ENCODE measurements at places on chromosomes 13 and 19.

DNA sequence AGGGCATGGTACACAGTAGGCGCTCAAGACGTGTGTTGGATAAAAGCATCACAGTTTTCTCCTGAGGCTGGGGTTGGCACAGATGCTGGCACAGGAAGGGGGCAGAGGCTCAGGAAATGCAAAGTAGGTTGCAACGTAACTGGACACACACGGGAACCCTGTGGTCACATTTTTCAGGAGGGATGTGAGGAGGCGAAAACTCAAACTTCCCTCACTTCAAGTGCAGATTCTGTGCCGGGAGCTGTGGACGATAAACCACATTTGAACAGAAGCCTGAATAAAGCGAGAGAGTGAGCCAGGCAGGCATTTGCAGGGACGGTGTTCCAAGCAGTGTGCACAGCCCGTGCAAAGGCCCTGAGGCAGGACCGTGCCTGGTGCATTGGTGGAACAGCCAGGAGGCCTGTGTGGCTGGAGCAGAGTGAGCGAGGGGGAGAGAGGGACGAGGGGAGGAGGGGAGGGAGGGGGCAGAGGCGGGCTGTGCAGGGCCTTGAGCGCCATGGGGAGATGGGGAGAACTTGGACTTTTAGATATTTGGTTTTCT, 40.3 kb downstream of the NFIC start:
- DNase-seq, result no peak

DNA sequence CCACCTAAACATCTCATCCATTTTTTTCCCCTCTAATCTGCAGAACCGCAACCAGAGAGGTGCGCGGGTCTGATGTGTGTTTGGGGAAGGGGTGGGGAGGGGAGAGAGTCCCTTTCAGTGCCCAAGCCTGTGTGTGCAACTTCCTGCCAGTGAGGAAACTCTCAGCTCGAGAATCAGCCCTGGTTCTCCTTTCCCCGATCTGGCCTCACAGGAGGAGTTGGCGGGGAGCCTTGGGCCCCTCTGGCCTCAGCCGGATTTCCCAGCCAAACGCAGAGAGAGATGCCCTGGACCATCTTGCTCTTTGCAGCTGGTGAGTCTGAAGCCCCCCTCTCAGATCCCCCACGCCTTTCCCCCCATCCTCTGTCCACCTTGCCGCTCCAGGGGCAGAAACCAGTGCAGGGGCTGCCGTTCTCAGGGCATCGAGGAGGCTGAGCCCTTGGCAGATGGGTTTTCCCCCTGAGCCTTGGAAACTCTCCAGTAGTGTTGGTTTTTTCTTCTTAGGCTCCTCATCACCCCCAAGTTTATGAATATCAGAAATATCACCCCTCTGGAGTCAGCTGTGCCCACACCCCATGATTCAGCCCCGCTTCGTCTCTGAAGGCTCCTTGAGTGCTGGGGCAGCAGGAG, at the start of gene C19orf38:
TSS of gene C19orf38 (plus strand) at position 186 of the 627 bp plus-strand sequence. CDS start at position 280, 94 bp downstream.
- no peak for DNase-seq

GRCh38 chr19:46954993-46955812, 64.4 kb upstream of the NPAS1 start:
- DNase-seq, result no peak

- no peak for DNase-seq
Measured at GRCh38 chr13:75798353-75799255, 162.5 kb downstream of the LMO7 start.

GRCh38 chr13:38618881-38619280, 68.0 kb upstream of the FREM2 start:
- DNase-seq, result no peak

GRCh38 chr13:98228661-98229341, 51.7 kb upstream of the RNF113B start:
- no peak for DNase-seq

- DNase-seq, result no peak
Measured at GRCh38 chr13:98842070-98842469, 89.6 kb upstream of the SLC15A1 start.

- DNase-seq, result no peak
Measured at GRCh38 chr13:61247149-61247936, 168.3 kb downstream of the PCDH20 start.

GRCh38 chr13:76383676-76384461, 502.3 kb downstream of the KCTD12 start:
- DNase-seq, result no peak

DNA sequence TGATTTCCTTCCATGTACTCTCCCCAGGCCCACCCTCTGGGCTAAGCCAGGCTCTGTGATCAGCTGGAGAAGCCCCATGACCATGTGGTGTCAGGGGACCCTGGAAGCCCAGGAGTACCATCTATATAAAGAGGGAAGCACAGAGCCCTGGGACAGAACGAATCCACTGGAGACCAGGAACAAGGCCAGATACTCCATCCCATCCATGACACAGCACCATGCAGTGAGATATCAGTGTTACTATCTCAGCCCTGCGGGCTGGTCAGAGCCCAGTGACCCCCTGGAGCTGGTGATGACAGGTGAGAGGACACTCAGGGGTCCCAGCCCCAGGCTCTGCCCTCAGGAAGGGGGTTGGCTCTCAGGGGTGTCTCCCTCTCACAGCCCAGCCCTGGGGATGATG, 27.5 kb upstream of the KIR3DL3 start:
- no peak for DNase-seq

DNA sequence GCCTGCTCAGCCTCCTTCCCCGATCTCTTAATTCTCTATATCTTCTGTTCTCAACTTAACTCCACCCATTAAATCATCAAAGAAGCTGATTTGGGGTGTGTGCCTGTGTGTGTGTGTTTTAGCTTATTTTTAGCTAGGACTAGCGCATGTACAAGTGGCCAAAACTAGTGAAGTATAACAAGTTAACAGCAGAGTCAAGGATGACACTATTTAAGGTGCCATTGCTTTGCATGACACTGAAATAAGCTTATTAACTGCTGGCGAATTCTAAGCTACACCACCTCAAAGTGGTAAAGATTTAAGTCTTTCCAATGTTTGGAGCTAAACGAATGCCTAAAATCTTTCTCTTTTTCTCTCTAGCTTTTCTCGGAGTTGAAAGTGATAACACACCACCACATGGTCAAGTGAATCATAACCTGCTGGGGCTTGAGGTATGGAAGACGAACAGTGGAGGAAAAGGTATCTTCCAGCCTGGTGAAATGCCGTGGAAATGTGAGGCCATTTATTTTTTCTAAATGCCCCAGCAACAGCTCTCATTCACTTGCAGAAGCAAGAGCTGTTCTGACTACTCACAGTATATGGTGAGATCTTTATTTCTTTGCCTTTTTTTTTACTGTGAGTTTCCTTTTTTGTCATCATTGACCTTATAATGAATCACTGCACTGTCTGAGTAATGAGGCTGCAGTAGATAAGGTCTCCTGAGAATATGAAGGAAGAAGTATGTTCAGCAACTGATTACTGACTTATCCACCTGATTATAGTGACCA, 570.3 kb downstream of the PCDH9 start:
- peak; percentile 56 for DNase-seq

DNA sequence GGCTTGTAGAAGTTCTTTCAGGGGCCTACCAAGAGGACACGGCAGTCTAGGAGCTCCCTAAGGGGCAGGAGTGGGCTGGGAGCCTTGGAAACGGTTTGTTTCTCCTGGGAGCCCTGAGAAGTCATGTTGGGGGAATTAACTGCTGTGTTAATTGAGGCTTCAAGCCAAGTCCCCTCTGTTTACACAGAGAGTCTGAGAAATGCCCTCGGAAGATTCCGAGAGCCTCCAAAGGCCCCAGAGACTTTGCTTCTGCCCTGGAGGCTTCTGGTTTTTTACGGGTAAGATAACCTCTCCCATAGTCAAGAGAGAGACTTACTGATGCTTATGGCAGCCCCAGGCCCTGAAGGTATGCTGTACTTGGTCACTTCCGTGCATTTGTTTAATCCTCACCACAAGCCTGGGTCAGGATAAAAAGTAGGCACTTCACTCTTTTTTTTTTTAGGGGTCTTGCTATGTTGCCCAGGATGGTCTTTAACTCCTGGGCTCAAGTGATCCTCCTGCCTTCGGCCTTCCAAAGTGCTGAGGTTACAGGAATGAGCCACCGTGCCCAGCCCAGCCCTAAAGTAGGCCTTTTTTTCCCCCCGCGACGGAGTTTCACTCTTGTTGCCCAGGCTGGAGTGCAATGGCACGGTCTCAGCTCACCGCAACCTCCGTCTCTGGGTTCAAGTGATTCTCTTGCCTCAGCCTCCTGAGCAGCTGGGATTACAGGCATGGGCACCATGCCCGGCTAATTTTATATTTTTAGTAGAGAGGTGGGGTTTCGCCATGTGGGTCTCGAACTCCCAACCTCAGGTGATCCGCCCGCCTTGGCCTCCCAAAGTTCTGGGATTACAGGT, 15.2 kb downstream of the IER2 start:
- DNase-seq, result no peak

- DNase-seq, result no peak
Measured at GRCh38 chr13:65857942-65858565, 1372.1 kb downstream of the PCDH9 start.

GRCh38 chr13:75932636-75933035, 296.5 kb downstream of the LMO7 start:
- no peak for DNase-seq

DNA sequence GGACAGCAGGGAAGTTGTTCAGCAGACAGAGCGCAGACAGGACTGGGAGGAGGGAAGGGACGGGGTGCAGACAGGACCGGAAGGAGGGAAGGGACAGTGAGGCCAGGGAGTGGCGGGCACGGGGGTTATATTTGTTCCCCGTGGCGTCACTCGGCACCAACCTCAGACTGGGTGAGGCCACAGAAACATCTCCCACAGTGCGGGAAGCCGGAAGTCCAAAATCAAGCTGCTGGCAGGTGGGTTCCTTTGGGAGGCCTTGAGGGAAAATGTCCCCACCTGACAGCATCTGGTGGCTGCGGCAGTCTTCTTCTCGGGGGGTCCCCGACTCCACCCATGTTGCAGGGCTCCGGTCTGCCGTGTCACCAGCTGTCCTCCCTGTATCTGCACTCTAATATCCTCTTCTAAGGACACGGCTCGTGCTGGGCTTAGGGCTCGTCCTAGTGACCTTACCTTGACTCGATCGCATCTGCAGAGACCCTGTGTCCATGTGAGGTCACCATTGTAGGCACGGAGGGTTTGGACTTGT, 133.0 kb downstream of the STK24 start:
- no peak for DNase-seq

GRCh38 chr13:22812793-22813192, 368.0 kb upstream of the SGCG start:
- DNase-seq, result no peak

DNA sequence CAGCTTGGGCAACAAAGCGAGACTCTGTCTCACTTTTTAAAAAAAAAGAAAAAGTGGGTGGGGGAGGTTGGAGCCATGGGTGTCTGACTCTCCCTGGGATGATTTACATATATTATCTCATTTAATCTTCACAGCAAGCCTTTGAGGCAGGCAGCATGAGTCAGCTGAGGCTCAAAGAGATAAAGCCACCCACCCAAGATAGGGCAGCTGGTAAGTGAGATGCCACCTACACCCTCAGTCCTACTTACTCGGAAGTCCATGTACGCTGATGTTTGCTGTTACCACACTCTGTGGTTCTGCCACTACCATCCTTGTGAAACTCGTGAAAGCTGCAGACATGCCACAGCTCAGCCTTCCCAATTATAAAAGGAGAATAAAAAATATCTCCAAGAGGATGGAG, 142.0 kb upstream of the TSHZ3 start:
- no peak for DNase-seq

GRCh38 chr13:75656425-75656989, 20.4 kb downstream of the LMO7 start:
- DNase-seq, result no peak

- DNase-seq, result peak; percentile 98
Measured at GRCh38 chr19:18281082-18282020, at the start of gene JUND. TSS of gene JUND (minus strand) at chr19:18281622. CDS start at chr19:18281484, 138 bp downstream.

GRCh38 chr13:93881411-93881810, 598.1 kb downstream of the DCT start:
- no peak for DNase-seq

DNA sequence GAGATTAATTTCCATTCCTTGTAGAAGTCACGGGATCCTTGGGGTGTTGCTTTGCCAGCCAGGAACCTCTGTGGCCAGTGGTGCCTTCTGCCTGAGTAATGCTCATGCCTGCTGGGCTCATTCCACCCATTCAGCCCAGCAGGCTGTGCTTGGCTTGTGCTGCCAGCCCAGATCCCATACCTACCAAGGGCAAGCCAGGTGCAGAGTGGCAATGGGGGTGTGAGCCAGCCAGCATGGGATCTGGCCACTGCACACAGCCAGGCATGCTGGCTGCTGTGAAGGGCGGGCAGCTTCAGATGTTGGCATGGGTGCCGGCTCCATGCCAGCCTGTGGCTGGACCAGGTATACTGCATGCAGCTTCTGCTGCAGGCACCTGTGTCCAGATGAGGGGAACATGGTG, 42.5 kb downstream of the WDFY2 start:
- DNase-seq, result no peak

- DNase-seq, result no peak
Measured at GRCh38 chr13:25762795-25763377, 288.9 kb downstream of the SHISA2 start.

DNA sequence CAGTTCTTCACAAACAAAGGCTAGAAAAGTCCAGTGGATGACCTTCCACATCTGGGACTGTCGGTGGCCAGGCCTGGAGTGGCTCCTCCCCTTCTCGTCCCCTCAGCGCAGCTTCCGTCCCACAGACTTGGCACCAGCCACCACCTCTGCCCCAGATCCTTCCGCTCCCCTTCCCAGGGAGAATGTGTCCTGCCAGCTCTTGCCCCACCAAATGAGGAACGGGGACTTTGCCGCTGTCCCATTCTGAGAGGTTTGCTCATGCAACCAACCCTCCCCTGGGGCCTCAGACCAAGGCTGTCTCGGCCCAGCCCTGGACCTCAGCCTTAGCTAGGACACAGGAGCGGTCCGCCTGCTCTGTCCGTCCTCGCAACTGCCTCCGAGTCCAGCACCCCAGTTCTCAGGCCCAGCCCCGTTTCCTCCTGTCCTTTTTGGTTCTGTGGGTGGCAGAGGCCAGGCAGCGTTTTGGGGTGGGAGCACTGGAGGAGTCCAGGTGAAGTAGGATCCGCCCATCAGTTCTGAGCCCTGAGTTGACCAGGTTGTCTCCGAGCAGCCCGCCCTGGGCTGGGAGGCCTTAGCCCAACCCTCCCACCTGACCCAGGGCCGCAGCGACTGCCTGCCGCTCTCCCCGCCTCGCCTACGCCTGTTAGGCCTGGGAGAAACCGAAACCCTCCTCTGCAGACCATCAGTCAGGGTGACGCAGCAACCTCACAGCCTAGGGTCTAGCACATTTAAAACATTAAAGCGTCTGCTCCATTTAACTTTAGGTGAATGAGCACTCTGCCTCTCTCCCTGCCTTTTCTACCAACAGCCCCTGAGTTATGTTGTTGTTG, 284.3 kb downstream of the FOXO1 start:
- no peak for DNase-seq

GRCh38 chr13:81139987-81140386, 799.1 kb upstream of the SPRY2 start:
- no peak for DNase-seq

- no peak for DNase-seq
Measured at GRCh38 chr13:27535546-27535945, 84.8 kb downstream of the LNX2 start.

DNA sequence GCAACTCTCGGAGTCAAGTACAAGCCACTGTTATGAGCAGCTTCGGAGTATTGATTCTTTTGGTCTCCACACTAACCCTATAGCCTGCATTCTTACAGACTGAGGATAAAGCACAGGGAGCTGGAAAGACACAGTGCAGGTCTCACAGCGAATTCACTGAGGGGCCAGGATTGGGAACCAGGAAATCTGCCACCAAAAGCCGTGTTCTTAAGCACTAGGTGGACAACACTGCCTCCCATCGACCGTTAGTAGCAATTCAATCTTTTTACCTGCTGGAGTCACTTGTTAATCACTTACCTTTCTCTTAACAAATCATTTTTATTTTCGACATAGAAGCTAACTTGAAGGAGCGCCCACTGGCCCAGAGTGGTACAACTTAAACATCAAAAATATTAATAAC, 6.3 kb downstream of the PMIS2 start:
- peak; percentile 60 for DNase-seq

- no peak for DNase-seq
Measured at GRCh38 chr13:70034286-70034685, 73.3 kb upstream of the ATXN8OS start.
